ENCODE measurements at places on chromosomes 2 and 18.

DNA sequence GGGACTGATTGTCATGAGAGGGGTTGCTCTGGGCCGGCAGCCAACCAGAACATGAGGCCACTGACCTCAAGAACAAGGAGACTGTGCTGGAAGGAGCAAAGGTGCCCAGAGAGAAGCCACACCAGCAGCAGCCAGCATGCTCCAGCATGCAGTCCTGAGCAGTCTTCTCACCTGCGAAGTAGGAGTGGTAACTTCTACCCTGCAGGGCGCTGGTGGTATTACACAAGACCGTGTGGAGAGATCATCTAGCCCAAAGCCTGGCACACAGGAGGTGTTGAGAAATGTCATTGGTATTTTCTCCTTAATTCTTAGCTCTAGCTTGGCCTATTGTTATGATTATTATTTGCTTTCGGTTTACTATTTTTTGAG lies 132.7 kb downstream of the TSN start:
- no peak for DNase-seq

- no peak for DNase-seq
Observed at GRCh38 chr2:221103930-221104329, 468.2 kb downstream of the EPHA4 start.

GRCh38 chr18:11850821-11851145 lies 430 bp upstream of the CHMP1B start:
- DNase-seq, result no peak

DNA sequence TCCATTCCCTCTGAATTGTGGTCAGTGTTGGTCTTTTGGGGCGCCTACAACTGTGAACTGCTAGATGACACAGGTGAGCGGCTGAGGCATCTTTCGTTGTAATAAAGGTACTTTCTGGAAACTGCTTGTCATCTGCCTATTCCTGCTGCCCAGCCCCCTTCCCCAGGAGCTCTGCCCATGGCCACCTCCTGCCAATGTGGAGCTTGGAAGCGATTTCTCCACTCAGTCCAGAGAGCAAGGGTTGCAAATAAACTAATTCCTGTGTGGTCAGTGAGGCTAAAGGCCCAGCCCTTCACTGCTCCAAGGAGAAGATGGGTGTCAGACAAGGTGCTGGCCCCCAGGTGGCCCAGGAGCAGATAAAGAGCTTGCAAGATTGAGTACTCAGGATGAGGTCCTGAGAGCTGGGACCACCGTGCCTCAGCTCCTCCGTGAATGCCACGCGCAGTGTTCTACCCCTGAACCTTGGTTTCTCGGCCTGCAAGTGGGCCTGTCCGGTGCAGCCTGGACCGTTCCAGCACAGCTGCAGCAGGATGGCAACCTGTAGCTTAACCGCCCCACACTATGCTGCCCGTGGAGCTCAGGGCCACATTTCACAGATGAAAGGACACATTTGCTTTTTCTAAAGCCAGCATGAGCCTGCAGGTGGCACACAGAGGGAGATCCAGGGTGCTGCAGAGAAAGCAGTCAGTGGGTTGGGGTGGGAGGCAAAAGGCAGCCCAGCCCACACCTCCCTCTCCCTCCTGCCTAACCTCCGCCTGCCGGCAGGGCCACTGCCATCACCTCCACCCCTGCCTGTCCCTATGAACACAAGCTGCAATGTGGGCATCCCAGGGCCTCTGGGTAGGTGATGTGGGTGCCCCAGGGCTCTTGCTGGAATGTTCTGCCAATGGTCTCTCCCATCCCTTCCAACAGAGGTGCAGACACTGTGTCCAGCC lies 78.7 kb upstream of the OTOF start:
- DNase-seq, result no peak

- DNase-seq, result no peak
Observed at GRCh38 chr18:42183746-42184145, 228.7 kb downstream of the PIK3C3 start.

GRCh38 chr18:53478155-53478554 lies 746.3 kb downstream of the MBD2 start:
- no peak for DNase-seq

- no peak for DNase-seq
Observed at GRCh38 chr2:195162194-195162593, 494.8 kb upstream of the SLC39A10 start.

Measured in stimulated activated CD4-positive, alpha-beta T cell treated with anti-CD3 and anti-CD28 coated beads, Interleukin-1b, Interleukin-23, amount 100 ng/mL, for 1 hour (primary cell).